ENCODE measurements at places on chromosomes 12 and 14.

- DNase-seq: no peak
Measured at GRCh38 chr12:109592195-109592904, 18.8 kb downstream of the MVK start.

DNA sequence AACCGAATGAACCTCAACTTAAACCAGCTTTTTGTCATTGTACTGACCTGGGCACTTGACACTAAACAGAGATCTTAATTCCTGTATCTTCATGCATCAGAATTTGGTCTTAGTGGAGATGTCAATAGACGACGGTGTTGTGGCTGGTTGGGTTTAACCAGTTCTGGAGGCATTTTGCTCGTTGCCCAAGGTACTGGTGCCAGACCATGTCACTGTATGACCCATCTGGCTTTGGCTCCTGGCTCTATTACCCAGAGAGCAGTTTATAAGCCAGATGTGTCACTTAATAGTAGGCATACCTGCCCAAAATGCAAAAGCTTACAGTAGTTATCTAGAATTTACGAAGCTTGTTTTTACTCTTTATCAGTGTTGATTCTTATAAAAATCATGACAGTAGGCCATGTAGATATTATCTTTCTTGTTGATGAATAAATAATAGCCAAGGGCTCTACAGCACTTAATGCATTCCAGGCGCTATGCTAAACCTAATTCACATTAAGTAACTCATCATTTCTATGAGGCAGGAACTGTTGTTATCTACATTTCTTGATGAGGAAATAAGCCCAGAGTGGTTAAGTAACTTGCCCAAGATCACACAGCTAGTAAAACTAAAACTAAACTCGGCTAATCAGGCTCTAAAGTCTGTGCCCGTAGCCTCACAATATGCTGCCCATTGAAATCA is 179.7 kb upstream of the HIF1A start:
- DNase-seq: no peak

GRCh38 chr12:111178181-111179081 is 190.5 kb downstream of the PHETA1 start:
- no peak for DNase-seq

DNA sequence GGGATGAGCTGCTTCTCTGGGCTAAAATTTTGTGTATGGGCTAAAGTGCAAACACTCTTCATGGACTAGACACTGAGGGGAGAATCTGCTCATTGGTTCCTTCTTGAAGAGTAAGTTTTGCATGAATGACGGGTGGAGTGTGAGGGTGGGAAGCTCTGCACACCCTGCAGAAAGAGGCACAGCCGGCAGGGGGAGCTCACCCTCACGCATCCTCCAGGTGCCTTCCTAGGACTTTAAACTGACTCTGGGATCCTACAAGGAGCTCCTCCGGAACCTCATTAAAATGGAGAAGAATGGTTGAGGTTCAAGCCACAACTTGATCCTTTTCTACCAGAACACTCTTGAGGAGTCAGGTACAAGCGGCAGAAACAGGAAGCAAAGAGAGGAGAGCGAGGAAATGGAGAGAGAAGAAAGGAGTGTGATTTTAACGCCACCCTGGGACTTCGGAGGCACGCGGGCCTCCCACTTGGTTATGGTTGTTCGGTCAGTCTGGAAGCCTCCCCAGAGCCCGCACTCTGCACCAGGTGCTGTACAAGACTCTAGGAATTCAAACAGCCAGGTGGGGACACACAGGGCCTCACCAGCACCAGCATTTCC is 87.5 kb downstream of the SETD3 start:
- no peak for DNase-seq

DNA sequence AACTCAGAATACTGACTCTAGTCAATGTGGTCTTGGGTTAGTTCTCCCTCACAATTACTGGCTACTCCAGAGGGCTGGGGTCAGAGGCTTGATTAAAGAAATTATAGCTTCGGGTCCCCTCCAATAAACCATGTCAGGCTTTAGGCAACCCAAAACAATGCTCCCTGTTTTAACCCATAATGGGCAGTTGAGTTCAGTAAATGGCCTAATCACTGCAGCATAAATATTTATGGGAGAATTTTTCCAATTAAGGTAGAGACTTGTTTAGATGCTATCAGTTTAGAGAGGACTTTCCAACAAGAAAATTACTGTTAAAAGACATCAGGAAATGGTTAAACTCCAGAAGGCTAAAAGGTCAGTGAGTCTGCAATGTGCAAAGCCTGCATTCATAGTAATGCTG is 389.2 kb upstream of the PRICKLE1 start:
- no peak for DNase-seq

GRCh38 chr14:106551265-106551664 is 1024.9 kb downstream of the TMEM121 start:
- DNase-seq: no peak

DNA sequence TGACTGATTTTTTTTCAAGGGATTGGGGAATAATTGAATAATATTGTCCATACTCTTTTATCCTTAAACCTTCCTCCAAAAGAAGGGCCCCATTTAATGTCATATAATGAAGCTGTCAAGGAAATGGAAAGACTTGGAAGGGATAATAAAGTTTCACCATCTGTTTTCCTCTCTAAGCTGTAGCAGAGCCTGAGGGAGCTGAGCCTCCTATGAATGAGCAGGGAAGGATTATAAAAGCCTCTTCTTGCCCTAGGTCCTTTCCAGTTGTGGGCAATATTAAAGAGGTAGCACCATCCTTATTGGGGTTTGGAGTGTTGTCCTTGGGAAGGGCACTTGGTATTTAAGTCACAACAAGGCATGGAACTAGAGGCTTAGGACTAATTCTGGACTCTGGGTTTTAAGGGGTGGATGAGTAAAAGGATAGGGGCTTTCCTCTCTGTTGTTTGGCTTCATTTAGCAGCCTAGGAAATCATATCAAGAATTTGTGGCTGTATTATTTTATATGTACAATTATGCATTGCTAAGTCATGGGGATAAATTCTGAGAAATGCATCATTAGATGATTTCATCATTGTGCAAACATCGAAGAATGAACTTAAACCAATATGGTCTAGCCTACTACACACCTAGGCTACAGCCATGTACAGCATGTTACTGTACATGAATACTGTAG is 408.5 kb upstream of the DCN start:
- DNase-seq: no peak

DNA sequence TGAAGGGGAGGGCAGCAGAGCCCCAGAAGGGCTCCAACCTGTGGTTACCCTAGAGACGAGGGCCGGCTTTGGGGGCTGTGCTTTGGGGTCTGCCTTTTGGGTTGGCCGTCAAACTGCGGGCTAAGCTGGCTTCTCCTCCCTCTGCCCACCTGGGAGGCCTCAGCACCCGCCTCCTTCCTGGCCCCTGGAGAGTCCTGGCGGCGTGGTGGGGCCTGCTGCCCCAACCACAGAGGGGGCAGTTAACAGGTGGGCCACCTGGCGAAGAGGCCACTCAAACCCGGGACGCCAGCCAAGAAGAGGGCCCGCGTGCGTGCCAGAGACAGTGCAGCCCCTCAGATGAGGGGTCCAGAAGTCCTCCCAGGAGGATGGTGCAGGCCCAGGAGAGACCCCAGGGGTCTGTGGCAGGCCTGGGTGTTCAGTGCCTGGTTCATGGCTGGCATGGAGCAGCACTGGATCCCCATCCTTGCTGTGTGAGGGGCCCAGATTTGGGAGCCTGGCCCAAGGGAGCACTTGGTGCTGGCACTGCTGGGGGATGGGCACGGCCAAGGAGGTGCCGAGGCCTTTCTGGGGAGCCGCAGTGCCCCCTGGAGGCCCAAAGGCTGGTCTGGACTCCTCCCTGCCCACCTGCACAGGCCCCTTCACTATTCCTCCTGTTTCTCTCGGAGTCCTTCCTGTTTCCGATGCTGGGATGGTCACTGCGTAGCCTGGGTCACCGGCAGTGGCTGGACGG is 48.8 kb downstream of the LRCOL1 start:
- peak; percentile 11 for DNase-seq

DNA sequence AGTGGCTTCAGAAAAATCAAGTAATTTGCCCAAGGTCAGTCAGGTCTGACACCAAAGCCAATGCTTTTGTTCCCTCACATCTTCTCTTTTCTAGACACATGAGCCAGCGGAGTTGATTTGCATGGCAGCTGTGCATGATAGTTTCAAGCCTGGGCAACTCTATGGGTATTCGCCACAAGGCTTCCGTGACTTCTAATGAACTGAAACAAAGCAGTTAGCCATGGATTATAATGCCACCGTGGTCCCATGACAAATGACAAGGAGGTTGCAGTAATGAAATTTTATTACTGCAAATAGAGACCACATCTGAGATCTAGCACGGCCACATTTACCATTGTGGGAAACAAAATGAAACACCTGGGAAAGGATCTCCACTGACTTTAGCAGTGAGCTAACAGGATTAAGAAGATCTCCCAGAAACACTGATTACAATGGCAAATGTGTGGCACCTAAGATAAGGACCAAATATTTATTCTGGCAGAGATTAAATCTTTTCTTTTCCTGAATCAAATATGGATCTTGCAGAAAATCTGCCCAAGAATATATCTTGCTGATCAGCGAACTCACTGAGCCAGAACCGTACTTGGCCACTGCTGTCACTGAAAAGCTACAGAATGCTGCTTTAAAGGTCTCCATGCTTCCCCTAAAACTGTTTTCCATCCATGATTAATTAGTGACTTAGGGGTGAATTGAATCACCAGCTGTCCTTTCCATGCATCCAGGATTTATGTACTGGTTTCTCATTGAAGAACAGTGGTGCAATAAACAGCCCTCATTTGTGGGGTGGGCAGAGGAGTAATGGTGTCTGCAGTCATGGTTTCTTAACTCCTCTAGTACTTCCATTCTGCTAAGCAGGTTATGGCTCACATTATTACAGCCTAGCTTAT is 551.0 kb downstream of the DIO2 start:
- DNase-seq: no peak

- DNase-seq: no peak
Measured at GRCh38 chr12:109783965-109784244, 49.3 kb downstream of the TRPV4 start.

DNA sequence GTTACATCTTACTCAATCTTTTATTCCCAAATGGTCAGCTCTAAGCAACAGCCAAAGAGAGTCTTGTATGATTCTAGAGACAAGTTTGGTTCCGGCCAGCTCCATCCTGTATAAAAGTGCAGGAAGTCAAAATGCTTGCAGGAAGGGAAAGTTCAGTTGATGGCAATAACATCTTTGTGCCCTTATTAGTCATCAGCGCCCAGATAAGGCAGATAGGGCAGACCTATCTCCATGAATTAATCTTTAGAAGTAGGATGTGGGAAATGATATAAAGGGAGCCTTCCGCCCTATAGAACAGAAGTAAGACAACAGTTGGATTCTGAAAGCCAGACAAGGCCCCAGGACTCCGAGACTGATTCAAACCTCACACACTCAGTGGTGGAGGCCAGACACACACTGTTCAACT is 6.4 kb downstream of the GNS start:
- DNase-seq: no peak

- no peak for DNase-seq
Measured at GRCh38 chr12:69332815-69333358, 15.3 kb upstream of the LYZ start.

- no peak for DNase-seq
Measured at GRCh38 chr12:71589478-71589881, 74.2 kb downstream of the ZFC3H1 start.

GRCh38 chr14:91851563-91851962 is 15.8 kb downstream of the TC2N start:
- no peak for DNase-seq

- no peak for DNase-seq
Measured at GRCh38 chr14:96126339-96126782, 78.3 kb upstream of the BDKRB2 start.

Measured in NCI-H1092 (cell line).